Stimulated activated CD8-positive, alpha-beta memory T cell treated with anti-CD3 and anti-CD28 coated beads, Interleukin-7, amount 100 ng/mL, for 1 hour (primary cell): ENCODE measurements at places on chromosomes 2 and 18.

DNA sequence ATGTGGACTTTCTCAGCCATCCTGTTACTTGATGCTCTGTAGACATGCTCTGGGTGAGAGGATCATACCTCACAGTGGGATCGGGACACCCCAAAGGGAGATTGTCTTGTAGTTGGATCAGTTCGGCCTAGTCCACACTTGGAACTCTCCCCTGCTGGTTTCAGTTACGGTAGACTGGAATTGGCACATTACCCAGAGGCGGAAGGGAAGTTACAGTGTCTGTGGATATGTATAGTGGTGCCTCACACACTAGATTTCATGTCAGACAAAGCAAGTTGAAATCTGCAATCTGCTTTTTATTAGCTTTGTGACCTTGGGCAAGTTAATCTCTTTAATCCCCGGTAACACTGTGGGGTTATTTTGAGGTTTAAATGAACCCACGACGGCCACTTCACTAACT lies 16.2 kb upstream of the CTAGE1 start:
- DNase-seq: no peak

DNA sequence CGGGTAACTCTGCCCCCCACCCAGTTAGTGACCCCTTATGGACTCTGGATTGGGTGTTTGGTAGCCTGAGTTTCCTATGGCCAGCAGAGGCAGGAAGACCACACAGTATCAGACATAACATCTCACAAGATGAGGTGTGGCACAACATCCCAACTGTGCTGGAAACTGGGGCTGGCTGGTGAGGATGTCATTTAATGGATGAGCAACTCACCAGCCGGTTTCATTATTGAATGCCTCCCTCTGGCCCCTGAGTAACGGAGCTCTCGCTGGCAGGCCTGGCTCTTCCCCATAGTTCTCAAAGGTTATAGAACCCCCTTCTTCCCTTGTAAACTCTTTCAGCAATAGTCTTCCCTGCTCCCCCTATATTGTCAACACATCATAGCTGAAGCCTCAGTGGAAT lies 195.0 kb downstream of the BCL11A start:
- no peak for DNase-seq

DNA sequence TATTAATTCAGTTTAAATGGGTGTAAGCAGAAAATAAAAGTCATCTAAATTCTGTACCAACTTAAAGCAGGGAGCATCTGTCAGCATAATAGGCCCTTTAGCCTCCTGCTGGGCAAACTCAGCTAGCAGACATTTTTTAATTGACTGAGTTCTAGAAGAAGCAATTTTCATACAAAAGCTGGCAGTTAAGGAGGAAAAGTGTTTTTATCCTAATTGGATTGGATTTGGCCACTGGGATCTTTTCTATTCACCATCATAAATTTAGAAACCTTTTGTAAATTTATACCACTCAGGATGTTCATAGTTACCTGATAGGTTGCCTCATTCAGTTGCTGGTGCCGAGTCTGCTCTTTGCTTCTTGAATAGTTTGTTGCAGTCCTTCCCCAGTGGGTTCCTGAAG lies 262.7 kb upstream of the FSIP2 start:
- no peak for DNase-seq

GRCh38 chr2:61357681-61358080 lies 113.2 kb downstream of the USP34 start:
- DNase-seq: no peak

DNA sequence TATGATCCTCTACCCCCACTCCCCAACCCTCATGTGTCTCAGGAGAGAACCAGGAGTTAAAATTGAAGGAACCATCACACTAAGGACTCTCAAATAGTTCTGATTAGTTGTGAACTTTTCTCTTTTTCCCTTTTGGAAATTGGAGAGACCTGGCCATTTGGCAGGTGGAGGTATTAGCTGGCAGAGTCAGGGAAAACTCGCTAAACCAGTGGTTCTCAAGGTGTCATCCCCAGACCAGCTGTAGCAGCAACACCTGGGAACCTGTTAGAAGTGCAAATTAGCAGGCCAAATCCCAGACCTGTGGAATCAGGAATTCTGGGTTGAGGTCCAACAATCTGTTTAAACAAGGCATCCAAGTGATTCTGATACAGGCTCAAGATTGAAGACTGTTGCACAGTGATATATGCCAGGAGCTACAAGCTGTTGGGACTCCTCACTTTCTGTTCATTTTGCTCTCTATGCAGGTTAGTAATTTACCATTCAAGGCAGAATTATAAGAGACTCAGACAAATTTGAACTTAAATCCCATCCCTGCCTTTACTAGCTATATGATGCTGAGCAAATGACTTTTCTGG lies 2.8 kb upstream of the TMEM131 start:
- no peak for DNase-seq

DNA sequence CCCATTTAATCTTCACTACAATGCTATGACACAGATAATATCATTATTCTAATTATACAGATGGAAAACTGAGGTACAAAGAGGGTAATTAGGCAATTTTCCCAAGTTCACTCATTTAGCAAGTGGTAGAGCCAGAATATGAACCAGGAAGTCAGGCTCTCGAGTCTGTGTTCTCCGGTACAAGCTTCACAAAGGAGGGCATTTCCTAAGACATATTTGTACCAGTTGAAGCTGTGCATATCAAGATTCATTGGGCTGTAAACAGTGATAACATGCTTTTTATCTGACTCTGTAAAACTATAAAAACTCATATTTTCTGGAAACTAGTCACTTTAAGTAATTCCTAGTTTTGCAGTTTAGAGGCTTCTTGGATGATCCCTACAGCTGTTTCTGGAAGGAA lies 23.0 kb upstream of the CPS1 start:
- DNase-seq: no peak

DNA sequence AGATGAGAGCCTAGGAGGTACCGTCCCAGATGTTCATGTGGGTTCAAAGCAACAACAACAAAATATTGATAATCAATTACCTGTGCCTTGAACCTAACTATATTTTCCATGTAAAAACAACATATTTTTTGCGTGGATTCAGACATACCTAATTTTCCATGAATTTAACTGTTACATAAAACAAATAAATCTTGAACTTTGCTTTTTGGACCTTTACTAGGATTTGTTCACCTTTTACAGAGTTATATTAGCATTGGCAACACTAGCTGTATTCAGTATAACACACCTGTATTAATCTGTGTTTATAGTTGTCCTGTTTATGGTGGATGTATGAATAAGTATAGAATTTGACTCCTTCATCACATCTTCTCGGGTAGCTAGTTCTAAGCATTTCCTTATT lies 115.8 kb upstream of the STON1 start:
- DNase-seq: no peak
